ENCODE measurements at places on chromosomes 13 and 19. TPM values are rescaled to one million over a fixed set of nuclear protein-coding genes. Genes with fewer than 3 reads are reported as not detected.

Gene KLK12
- total RNA-seq, result not detected

Gene NKPD1
- total RNA-seq, result under 0.01 TPM

Gene PLVAP
- total RNA-seq, result not detected

Gene HIPK4
- total RNA-seq, result 0.28 TPM

Gene RTBDN
- not detected for total RNA-seq

Gene ZBTB32
- total RNA-seq, result not detected

- H3K4me3 ChIP-seq, result peak overlapping the region; percentile 86
- peaks cover 38% of the 10 kb centered on the region for H3K36me3 ChIP-seq
- peak; percentile 1 for DNase-seq
- peak overlapping the region; percentile 83 for H3K27ac ChIP-seq
Measured at GRCh38 chr19:52398081-52398441, 412 bp downstream of the ZNF528 start.

DNA sequence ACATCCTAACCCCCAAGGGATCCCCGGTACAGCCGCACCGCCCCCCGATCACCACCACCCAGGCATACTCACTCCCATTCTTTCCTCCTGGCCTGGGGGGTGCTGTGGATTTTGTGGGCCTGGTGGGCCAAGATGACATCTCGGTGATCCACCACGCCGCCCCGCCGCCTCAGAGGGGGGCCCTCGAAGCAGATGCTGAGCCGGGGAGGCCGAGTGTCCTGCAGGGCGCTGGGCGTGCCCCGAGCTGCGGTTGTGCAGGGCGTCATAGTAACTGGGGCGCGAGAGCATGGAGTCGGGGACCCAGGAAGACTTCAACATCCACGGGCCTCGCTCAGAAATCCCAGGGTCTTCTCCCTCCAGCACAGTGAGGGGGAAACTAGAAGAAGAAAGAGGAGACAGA, 93.4 kb upstream of the CACNA1A start:
- no peaks in the 10 kb centered on the region for H3K27me3 ChIP-seq

DNA sequence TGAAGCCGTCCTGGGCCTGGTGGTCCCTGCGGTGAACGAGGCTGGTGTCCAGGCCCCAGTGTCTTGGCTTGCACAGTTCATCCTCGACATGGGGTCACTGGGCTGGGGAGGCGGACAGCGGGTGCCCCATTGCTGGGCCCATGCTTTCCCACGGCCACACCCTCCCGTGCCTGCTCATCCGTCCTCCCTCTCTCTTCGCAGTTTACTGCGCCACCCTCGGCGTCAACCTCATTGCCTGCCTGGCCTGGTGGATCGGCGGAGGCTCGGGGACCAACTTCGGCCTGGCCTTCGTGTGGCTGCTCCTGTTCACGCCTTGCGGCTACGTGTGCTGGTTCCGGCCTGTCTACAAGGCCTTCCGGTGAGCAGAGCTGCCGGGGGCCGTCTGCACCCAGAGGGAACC, 12.7 kb downstream of the ADAT3 start:
- no peaks in the 10 kb centered on the region for H3K4me1 ChIP-seq
- no peaks in the 10 kb centered on the region for H3K27me3 ChIP-seq
- no peak overlapping the region for H3K4me3 ChIP-seq
- DNase-seq, result no peak
- H3K27ac ChIP-seq, result no peak overlapping the region
- H3K36me3 ChIP-seq, result peaks cover 59% of the 10 kb centered on the region

DNA sequence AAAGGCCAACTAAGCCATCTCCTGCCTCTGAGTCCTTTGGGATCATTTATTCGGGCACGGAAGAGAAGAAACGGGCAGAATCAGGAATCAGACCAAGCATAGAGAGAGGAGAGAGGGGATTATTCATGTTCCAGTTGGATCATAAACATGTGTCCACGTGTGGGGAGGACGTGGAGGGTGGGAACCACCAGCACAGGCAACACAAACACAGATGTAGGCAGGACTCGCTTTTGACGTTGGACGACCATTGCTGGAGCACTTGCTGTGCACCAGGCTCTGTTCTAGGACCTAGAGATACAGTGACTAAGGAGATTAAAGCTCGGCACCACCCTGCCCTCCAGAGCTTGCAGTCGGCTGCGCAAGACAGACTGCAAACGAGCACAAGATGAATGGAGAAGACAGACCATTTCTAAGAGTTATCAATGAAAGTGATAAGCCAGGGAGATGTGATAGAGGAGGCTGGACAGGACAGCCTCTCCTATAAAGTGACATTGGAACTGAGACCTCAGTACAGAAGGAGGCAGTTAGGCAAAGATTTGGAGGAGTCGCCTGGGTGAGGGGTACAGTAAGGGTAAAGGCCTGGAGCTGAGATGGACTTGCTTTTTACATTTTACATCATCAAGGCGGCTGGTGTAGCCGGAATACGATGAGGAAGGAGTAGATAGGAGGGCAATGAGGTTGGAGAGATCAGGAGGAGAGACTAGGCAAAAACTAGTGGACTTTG, 716 bp downstream of the SH2D3A start:
- no peak overlapping the region for H3K27ac ChIP-seq
- no peak overlapping the region for H3K4me3 ChIP-seq
- DNase-seq, result no peak
- no peaks in the 10 kb centered on the region for H3K4me1 ChIP-seq

GRCh38 chr19:50695251-50696093, 24.1 kb downstream of the SHANK1 start:
- no peaks in the 10 kb centered on the region for H3K36me3 ChIP-seq
- no peak overlapping the region for H3K4me3 ChIP-seq
- H3K4me1 ChIP-seq, result no peaks in the 10 kb centered on the region

- peak overlapping the region; percentile 2 for H3K27ac ChIP-seq
- no peaks in the 10 kb centered on the region for H3K27me3 ChIP-seq
- no peak overlapping the region for H3K4me3 ChIP-seq
- peaks cover 61% of the 10 kb centered on the region for H3K4me1 ChIP-seq
Measured at GRCh38 chr19:38679839-38680238, 32.4 kb downstream of the ACTN4 start.

DNA sequence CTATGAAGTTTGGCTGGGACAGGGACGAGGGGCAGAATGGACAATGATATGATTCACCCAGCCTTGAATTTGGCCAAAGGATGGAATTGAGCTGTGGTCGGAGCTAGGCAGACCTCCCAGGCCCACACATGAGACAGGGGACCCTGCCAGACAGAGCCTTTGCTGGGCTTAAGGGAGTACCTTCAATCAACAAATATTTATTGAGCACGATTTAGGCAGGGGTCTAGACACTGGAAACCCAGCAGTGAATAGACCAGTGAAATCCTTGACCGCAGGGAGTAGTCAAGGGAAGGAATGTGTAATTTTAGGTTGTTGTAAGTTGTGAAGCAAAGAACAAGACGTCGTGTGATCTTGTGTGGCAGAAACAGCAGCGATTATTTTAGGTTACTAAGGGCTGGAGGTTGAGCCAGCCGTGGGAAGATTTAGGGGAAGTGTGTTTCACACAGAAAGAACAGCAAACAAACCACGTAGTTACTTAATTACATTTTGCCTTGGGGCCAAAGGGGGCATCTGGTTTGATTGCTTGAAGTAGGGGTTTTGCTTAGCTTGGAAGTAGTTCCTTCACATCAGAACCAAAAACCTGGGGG, 16.9 kb upstream of the AP1M2 start:
- H3K4me1 ChIP-seq, result peaks cover 10% of the 10 kb centered on the region
- peaks cover 1% of the 10 kb centered on the region for H3K36me3 ChIP-seq
- DNase-seq, result no peak

DNA sequence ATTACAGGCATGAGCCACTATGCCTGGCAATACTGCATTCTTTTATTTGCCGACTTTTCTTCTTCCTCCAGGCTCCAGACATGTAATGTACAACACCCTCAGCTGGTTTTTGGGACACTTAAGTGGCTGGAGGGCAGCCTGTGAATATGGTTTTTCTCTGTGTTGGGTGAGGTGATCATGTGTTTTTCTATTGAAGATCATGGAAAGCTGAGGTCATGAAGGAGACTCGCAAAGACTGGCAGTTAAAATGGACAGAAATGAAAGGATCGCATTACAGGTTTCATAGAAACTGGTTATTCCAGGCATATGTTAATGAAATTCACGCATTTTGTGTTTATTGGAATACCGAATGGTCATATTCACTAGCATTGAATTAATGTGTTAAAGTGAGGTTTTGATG, 85.2 kb upstream of the RNF113B start:
- H3K4me1 ChIP-seq, result peaks cover 18% of the 10 kb centered on the region
- H3K27ac ChIP-seq, result no peak overlapping the region
- DNase-seq, result no peak
- no peaks in the 10 kb centered on the region for H3K27me3 ChIP-seq
- H3K36me3 ChIP-seq, result no peaks in the 10 kb centered on the region

GRCh38 chr13:110294146-110294545, 12.8 kb downstream of the COL4A1 start:
- no peak overlapping the region for H3K4me3 ChIP-seq
- peaks cover 36% of the 10 kb centered on the region for H3K36me3 ChIP-seq
- H3K27ac ChIP-seq, result no peak overlapping the region
- no peak for DNase-seq

DNA sequence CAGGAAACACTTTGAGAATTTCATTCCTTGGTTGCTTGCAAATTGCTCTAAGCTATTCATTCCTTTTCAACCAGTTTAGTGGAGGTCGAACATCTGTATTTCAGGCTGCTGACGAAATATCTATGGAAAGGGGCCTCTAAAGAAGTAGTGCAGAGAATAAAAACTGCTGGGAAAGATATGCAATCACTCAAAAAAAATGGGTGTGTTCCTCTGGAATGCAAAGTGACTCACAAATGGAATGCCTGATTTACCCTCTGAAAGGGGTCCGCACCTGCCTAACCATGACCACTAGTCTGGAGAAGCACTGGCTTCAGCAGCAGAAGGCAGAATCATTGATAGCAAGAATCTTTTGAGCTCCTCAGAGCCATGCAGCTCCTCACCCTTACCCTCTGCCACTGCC, 129.4 kb downstream of the PCDH9 start:
- H3K27ac ChIP-seq, result no peak overlapping the region
- no peaks in the 10 kb centered on the region for H3K4me1 ChIP-seq
- no peaks in the 10 kb centered on the region for H3K27me3 ChIP-seq
- DNase-seq, result no peak

- no peaks in the 10 kb centered on the region for H3K36me3 ChIP-seq
- H3K4me3 ChIP-seq, result no peak overlapping the region
- DNase-seq, result peak; percentile 46
- H3K27me3 ChIP-seq, result no peaks in the 10 kb centered on the region
- no peak overlapping the region for H3K27ac ChIP-seq
- H3K4me1 ChIP-seq, result peaks cover 6% of the 10 kb centered on the region
Measured at GRCh38 chr19:46813839-46814358, 25.5 kb upstream of the SLC1A5 start.

- H3K4me3 ChIP-seq, result no peak overlapping the region
- H3K36me3 ChIP-seq, result no peaks in the 10 kb centered on the region
- H3K27me3 ChIP-seq, result no peaks in the 10 kb centered on the region
- no peak for DNase-seq
- no peak overlapping the region for H3K27ac ChIP-seq
Measured at GRCh38 chr13:72559716-72560115, 167.7 kb downstream of the MZT1 start.

DNA sequence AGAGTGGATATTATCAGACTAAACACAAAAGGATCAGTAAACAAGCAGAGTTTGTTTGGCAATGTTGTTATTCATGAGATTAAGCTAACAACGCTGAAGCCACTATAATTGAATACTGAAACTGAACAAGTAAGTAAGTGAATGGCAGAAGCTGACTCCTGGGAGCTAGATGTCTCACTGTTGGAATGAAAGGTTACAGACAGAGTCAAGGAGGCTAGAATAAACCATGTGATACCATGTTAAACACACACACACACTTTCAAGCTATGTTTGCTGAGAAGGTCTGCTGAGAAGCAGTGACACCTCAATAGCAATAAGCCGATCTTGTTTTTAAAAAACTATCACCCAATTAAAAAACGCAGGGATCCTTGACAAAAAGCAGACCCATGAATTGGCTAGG, 1609.4 kb upstream of the MIR17HG start:
- H3K27me3 ChIP-seq, result no peaks in the 10 kb centered on the region
- no peak overlapping the region for H3K4me3 ChIP-seq
- no peaks in the 10 kb centered on the region for H3K4me1 ChIP-seq
- DNase-seq, result no peak
- H3K36me3 ChIP-seq, result no peaks in the 10 kb centered on the region
- H3K27ac ChIP-seq, result no peak overlapping the region

- no peak overlapping the region for H3K4me3 ChIP-seq
- H3K27me3 ChIP-seq, result no peaks in the 10 kb centered on the region
- no peaks in the 10 kb centered on the region for H3K36me3 ChIP-seq
- H3K27ac ChIP-seq, result no peak overlapping the region
Measured at GRCh38 chr19:13173139-13173737, 23.0 kb downstream of the IER2 start.

DNA sequence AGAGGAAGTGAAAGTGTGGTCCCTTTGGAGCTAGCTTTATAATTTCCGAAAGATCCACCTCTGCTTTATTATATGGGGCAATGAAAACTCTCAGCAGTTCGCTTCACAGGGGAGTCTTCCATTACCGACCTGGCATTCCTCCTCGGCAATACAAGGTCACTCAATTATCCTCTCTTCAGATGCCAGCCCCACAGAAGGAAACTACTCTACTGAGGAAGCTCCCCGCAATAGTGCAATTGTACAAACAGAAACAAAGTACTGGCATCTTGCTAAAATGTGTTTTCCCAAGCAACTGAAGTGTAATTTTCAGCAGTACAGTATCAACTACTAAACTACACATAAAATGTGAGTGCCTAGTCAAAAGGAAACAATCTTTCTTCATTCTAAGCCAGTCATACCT, 702.0 kb downstream of the PCDH9 start:
- no peak overlapping the region for H3K27ac ChIP-seq
- DNase-seq, result no peak
- H3K4me1 ChIP-seq, result peaks cover 3% of the 10 kb centered on the region
- H3K27me3 ChIP-seq, result no peaks in the 10 kb centered on the region
- H3K4me3 ChIP-seq, result no peak overlapping the region
- no peaks in the 10 kb centered on the region for H3K36me3 ChIP-seq

- no peak overlapping the region for H3K27ac ChIP-seq
- H3K36me3 ChIP-seq, result no peaks in the 10 kb centered on the region
- DNase-seq, result no peak
- H3K4me3 ChIP-seq, result no peak overlapping the region
- H3K27me3 ChIP-seq, result peaks cover 54% of the 10 kb centered on the region
Measured at GRCh38 chr13:113086991-113087922, 18.3 kb upstream of the F7 start.

DNA sequence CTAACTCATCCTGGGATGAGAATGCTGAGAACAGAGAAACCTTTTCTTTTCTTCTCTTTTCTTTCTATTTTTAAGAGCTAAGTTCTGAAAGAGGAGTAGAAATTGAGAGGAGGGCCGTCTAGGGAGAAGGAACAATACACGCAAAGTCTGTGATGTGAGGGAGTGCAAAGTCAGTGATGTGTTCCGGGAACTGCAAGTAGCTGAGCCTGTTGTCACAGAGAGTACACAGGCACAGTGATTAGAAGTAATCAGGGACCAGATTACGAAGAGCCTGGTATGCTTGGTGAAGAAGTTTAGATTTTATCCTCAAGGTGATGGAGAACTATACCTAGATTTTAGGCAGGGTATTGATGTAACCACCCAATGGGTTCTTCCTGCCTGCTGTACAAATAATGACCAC, 32.0 kb upstream of the CXCL17 start:
- no peaks in the 10 kb centered on the region for H3K4me1 ChIP-seq
- peaks cover 21% of the 10 kb centered on the region for H3K27me3 ChIP-seq
- no peak for DNase-seq
